Activated naive CD8-positive, alpha-beta T cell treated with anti-CD3 and anti-CD28 coated beads, Interleukin-2, amount 50 U/mL, for 24 hours (primary cell): ENCODE measurements at places on chromosomes 1 and 21.
A peak's percentile ranks its signal among the peaks of the same experiment; 100 is the strongest.

DNA sequence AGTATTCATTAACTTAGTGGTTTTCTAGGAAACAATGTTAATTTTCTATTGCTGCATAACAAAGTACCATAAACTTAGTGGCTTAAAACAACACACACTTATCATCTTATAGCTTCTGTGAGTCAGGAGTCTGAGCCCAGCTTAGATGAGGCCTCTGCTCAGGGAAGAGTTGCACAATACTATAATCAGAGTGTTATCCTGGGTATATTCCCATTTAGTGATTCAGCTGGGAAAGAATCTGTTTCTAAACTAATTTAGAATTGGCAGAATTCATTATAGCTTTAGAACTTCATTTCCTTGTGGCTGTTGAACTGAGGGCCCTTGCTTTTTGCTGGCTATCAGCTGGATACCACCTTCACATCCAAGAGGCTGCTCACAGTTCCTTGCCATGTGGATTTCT, 515.5 kb downstream of the BRINP3 start:
- no peak for DNase-seq

- peak; percentile 29 for DNase-seq
Measured at GRCh38 chr1:84862810-84863251, 30.2 kb downstream of the LPAR3 start.

DNA sequence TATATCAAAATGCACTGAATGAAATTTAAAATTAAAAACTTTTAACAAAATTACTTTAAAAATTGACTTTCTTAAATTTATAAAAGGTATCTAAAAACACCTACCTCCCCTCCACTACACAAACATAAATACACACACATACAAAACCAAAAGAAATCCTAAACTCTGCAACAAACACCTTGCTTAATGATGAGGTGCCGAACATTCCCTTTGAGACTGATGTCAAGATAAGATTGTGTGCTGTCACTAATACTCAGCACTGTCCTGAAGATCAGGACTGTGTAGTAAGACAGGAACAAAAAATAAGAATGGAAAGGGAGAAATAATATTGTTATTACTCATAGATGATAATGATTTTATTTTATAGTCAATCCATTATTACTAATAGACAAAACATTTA, 45.1 kb downstream of the CD53 start:
- DNase-seq: no peak

DNA sequence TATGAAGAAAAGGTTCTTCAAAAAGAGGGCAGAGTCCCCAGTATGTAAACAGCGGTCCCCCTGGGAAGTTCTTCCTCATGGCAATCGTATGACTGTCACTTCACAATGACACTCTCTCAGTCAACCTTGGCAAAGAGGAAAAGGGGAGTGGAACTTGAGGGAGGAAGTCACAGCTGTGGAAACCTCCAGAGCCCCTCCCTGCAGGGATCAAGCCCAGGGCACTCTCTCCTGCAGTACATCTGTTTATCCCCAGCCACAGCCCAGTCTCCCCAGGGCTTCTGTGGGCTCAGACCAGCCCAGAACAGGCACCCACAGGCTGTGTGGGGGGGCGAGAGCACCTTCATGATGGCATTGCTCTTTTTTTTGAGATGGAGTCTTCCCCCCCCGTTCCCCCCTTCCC, 2.0 kb downstream of the ATP13A2 start:
- DNase-seq: no peak

GRCh38 chr1:63774617-63775417, 1.0 kb downstream of the ROR1 start:
- peak; percentile 5 for DNase-seq

DNA sequence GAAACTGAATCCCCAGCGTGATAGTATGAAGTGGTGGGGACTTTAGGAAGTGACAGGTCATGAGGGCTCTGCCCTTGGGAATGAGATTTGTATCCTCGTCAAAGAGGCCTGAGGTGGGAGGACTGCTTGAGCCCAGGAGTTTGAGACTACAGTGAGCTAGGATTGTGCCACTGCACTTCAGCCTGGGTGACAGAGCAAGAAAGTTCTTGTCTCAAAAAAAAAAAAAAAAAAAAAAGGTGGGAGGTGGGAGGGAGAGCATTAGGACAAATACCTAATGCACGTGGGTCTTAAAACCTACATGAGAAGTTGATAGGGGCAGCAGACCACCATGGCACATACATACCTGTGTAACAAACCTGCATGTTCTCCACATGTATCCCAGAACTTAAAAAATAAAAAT, 24.0 kb upstream of the RERE start:
- DNase-seq: no peak

DNA sequence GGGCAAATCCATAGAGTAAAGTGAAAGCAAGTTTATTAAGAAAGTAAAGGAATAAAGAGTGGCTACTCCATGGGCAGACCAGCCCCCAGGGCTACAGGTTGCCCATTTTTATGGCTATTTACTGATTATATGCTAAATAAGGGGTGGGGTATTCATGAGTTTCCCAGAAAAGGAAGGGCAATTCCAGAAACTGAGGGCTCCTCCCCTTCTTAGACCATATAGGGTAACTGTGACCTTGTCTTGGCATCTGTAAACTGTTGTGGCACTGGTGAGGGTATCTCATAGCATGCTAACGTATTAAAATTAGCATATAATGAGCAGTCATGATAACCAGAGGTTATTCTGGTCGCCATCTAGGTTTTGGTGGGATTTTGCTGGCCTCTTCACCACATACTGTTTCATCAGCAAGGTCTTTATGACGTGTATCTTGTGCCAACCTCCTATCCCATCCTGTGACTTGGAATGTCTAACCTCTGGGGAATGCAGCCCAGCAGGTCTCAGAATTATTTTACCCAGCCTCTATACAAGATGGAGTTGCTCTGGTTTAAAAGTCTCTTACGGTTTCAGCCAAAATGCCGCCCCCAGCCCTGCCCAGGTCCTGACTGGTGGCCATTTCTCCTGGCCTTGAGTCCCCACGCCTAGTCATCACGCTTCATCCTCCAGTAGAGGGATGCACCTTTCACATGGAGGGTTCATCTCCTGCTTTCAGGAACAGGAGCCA, 982 bp upstream of the TRIM17 start:
- no peak for DNase-seq

DNA sequence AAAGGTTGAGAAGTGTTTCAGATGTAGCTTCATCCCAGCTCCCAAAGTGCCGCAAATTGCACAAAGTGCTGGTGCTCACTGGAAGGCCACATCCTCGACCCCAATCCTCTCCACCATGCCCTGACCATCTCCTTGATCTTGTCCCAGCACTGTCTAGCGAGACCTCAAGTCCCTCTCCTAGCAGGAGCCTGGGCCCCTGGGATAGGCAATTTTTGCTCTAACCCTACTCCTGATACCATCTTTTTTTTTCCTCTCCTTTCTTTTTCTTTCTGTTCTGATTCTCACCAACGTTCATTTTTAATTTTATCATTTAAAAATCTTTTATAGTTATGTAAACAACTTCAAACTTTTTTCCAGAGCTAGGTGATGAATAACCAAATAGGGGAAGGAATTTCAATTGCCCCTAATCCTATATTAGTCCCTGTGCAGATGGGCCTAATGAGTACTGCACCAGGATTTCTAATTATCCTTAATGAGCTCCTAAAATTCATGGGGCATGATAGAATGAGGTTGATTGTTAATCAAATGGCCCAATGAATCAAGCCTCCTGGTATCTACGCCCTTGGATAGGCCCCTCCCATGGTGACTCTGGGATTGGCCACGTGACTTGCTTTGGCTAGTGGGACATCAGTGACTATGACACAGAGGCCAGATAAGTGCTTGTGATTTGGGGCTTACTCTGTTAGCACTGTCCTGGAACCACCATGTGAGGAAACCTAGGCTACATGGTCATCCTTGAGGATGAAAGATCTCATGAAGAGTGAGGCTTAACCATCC, 41.5 kb upstream of the TENT5B start:
- DNase-seq: no peak

- no peak for DNase-seq
Measured at GRCh38 chr1:240210026-240210425, 118.3 kb downstream of the FMN2 start.

- DNase-seq: no peak
Measured at GRCh38 chr1:69920426-69920825, 285.0 kb downstream of the LRRC40 start.

DNA sequence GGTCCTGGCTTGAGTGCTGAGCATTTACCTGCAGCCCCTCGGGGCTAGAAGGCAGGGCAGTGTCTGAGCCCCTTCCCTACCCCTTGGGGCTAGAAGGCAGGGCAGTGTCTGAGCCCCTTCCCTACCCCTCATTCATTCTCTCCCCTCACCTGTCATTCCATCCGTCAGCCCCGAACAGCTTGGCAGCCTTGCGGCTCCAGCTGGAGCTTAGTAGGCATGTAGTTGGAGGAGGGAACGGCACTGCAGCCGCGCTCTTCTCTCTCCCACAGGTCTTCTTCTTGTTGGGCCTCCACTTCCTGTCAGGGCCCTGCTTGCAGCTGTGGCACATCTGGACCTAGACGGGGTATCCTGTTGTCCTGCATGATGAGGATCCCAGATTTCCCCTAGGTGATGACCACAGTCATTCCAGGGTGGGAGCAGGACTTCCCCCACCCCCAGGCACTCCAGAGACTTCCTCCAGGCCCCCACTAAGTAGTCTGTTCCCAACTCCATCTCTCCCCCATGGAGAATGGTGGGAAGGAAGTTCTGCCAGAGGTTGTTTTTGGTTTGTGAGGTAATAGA, 22.2 kb downstream of the MAPKAPK2 start:
- DNase-seq: no peak
